Activated CD8-positive, alpha-beta memory T cell treated with anti-CD3 and anti-CD28 coated beads for 1 hour (primary cell): ENCODE measurements at places on chromosomes 11 and 22.

DNA sequence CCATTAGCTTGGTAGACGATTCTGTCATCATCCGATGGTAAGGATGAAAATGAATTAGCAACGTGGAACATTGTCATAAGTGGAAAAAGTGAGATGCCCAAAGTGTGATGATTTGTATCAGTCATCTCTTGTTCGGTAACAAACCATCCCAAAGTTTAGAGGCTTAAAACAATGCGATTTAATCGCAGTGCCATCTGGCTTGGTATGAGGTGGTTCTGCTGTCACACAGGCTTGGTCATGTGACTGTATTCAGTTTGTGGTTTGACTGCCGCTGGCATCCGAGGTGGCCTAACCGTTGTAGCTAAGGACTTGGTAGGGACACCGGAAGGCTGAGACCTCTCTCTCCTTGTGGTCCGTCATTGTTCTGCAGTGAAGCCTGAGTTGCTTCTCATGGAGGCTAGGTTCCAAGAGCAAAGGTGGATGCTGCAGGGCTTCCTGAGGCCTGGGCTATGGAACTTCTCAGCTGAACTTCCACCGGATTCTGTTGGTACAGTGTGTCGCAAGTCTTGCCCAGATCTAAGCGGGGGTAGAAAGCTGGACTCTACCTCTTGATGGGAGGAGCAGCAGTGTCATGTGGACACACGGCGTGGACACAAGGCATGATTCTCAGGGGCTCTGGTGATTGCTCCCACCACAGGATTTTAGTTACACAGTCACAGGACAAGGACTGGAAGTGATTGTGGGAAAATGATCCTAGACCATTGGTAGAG, 36.3 kb downstream of the BCR start:
- no peak for DNase-seq

- DNase-seq = no peak
Measured at GRCh38 chr11:32430568-32431381, 4.6 kb downstream of the WT1 start.

- no peak for DNase-seq
Measured at GRCh38 chr11:83544846-83545245, 258.7 kb upstream of the CCDC90B start.

GRCh38 chr11:13206086-13206640, 71.4 kb upstream of the BMAL1 start:
- DNase-seq = no peak

- no peak for DNase-seq
Measured at GRCh38 chr11:60169264-60169915, 13.5 kb downstream of the MS4A6A start.

GRCh38 chr11:43327987-43328386, 16.2 kb downstream of the API5 start:
- no peak for DNase-seq

DNA sequence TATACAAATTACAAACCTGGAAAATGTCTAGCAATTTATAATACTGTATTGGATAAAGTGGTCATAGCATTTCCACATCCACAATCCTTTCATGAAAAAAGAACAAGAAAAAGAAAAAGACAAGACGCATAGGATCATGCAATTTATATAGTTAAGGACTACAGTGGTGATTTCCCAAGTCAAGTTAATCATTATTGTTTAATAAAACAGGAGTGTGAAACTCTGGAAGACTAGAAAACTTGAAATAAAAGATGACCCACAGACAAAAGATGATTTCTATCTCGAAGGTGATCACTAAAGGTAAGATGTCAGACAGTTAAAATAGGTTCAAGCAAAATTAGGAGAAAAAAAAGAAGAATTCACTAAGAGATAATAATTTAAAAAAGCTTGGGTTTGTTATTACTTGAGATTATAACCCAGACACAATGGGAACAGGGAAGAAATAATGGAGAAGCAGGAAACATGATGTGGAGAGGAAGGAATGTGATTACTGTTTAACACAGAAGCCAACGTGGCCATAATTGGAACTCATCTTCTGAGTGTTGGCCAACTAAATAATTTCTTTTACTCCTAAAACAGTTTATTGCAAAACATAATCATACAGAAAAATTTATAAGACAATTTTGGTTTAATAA, 441.2 kb upstream of the ANO3 start:
- no peak for DNase-seq

DNA sequence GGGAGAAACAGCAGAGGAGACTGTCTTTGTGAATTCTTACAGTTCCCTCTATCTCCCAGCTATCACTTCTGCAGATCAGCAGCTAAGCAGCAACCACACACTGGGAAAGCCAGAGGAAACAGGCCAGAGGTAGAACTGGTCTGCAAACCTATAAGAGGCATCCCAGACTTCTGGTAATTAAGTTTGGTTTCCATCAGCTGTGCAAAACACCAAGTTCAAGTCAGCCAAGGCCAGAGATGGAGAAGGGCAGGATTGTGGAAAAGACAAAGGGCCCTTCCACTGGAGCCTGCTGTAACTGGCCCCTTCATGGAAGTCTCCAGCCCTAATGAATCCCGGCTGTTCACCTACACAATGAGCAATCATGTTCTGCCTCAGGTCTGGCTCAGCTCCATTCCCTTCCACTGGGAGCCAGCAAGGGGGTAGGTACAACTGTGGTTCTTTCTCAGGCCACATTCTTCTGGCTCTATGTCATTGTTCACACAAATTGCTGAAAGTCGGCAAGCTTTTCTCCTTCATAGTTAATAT, 4.6 kb upstream of the PAMR1 start:
- DNase-seq = no peak

GRCh38 chr11:114280696-114281095, 15.5 kb upstream of the NNMT start:
- no peak for DNase-seq

- DNase-seq = no peak
Measured at GRCh38 chr11:44083433-44083832, 12.0 kb upstream of the EXT2 start.

- DNase-seq = no peak
Measured at GRCh38 chr22:33832558-33833151, 87.6 kb downstream of the LARGE1 start.

DNA sequence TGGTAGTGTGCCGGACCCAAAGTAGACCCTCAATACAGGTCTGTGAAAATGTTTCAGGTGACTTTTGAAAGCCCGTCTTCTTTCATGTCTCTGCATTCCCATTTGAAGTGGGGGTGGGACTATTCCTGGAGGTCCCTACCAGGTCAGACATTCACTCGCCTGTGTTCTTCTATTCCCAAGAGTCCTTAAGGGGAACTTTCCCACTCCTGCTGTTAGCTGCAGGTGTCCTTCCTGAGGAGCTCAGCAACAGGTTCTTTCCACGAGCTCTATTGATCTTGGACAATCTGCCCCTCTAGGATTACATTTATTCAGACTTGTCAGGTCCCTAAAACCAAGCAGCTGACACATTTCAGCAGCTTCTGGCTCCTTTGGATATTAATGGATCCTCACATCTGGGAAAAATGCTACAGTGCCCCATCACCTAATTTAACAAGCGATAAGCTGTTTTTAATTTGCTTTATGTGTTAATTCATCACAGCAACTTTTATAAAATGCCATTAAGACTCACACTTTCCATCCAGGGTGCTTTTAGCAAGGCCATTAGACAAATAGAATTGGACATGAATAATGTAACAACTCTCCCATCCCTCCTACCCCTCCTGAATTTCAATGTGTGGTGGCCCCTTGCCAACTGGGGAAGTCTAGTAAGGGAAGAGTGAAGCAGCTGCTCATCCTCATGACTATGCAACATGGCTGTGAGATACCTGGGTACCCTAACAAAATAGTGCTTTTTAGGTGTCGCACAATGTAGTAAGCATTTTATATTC, 259.5 kb upstream of the CCDC90B start:
- no peak for DNase-seq

GRCh38 chr11:19187114-19187832, 14.5 kb downstream of the CSRP3 start:
- no peak for DNase-seq

DNA sequence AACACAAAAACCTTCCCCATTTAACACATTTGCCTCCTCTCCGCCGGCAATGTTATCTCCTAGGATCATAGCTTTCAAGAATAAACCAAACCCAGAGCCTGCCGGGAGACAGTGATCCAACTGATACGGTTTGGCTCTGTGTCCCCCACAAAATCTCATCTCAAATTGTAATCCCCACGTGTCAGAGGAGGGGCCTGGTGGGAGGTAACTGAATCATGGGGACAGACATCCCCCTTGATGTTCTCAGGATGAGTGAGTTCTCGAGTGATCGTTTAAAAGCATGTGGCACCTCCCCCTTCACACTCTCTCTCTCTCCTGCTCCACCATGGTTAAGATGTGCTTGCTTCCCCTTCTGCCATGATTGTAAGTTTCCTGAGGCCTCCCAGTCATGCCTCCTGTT, 33.3 kb downstream of the RBFOX2 start:
- DNase-seq = no peak

GRCh38 chr22:16949561-16949960, 58.5 kb downstream of the GAB4 start:
- no peak for DNase-seq

GRCh38 chr11:64752175-64752970, 7.4 kb downstream of the PYGM start:
- no peak for DNase-seq

DNA sequence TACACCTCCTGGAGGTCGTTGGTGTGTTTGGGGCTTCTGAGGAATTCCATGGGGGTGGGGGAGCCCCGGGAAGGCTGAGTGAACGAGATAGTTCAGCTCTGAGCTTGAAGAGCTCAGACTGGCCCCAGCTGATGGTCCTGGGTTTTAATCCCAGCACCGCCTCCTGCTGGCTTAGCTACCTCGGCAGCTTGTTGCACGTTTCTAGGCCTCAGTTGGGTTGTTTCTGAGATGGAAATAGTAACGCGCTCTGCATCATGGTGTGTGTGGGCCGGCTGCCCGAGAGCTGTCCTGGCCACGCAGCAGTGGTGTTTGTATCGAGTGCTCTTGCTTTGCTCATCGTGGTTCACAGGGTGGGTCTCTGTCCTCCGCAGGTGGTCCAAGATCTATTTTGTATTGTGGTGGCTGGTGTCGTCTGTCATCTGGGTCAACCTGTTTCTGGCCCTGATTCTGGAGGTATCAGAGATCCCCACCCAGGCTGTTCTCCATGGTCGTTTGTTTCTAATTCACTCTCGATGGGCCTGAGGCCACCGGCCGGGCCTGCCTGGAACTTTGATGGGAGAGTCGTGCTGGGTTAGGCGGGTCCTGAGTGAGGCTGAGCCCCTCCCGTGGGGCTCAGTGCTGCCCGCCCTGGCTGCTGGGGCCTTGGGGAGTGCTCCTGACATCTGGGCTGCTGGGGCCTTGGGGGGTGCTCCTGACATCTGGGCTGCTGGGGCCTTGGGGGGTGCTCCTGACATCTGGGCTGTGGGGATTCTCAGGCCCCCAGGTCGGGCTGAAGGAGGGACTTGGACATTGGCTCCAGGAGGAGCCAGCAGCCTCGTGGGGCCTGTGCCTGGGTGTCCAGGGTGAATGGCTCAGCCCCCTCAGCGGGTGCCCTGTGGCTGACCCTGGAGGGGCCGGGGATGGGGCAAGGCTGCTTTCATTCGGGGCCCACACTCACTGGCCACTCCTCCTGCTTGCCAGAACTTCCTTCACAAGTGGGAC, 37.7 kb downstream of the TPCN2 start:
- no peak for DNase-seq

DNA sequence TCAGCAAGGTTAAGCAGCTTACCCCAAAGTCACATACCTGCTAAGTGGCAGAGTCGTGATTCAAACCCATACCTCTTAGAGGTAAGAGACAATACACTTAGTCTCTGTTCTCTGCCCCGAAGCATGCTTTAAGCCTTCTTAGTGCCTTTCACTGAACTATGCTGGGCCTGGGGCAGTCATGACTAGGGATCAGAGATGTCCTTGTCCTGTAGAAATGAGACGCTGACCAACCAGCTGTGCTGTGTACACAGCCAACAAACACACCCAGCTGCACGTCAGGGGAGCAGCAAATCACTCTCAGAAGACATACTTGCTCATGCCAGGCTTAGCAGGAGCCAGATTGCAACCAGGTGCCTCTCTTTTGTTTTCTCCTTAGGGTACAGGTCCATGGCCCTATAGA, 255.7 kb downstream of the BUD13 start:
- DNase-seq = no peak

- no peak for DNase-seq
Measured at GRCh38 chr22:50519151-50519550, 6.2 kb downstream of the SCO2 start.

DNA sequence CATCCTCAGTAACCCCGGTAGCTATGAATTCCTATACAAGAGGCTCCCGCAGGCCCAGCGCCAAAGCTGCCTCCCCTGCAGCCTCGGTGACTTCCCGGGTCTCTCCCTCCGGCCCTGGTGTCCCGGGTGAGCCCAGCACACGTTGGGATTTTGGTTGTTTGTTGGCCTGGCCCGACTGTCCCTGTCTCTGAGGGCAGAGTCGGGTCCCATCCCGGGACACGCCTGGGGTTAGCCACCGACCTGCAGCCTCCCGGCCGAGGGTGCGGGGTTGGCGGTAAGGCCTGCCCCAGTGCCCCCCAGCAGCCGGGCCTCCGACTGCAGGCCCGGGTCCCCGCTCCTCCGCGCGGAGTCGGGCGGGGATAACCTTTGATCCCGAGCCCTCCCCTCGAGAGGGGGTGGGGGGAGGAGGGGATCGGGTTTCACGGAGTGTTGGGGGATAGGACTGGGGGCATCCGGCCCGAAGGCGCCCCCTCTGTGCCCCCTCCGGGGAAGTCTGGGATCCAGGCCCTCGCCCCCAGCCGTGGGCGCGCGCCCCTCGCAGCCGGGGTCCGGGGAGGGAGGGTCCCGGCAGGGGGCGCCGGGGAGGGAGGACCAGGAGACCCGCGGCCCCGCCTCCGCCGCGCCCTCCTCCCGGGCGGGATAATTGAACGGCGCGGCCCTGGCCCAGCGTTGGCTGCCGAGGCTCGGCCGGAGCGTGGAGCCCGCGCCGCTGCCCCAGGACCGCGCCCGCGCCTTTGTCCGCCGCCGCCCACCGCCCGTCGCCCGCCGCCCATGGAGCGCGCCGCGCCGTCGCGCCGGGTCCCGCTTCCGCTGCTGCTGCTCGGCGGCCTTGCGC, at the start of gene FBLN1:
TSS of gene FBLN1 (plus strand) at position 669 of the 835 bp plus-strand sequence. CDS start at position 772, 103 bp downstream.
- DNase-seq = no peak

GRCh38 chr11:74615311-74615710, 22.9 kb downstream of the POLD3 start:
- no peak for DNase-seq

- no peak for DNase-seq
Measured at GRCh38 chr11:105610871-105611571, 1.1 kb downstream of the GRIA4 start.

DNA sequence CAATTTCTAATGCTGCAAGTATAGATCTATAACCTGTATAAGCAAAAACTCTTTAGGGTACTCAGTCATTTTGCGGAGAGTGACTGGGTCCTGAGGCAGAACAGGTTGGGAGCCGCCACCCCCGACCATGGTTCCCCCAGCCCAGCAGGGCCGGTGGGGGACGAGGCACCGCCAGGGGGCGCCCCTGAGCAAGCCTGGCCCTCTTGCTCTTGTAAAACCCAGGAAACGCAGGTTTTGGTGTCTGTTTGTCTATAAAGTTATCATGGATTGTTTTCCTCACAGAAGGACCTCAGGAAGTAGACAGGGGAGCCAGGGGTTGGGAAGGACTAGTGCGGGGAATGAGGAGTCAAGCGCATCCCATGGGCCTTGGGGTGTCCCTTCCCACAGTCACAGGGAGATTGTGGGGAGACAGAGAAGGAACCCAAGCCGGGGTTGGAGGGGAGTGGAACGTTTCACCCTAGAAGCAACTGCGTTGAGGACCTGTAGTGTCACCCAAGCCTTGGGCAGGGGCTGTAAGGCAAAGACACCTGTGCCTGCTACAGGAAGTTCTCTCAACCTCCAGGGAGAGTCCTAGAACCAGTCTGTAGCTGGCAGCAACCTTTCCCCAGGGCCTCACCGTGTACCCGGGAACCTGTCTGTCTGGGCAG, 26.4 kb downstream of the KCTD17 start:
- peak; percentile 55 for DNase-seq
